ENCODE measurements at places on chromosomes 7 and 10.

DNA sequence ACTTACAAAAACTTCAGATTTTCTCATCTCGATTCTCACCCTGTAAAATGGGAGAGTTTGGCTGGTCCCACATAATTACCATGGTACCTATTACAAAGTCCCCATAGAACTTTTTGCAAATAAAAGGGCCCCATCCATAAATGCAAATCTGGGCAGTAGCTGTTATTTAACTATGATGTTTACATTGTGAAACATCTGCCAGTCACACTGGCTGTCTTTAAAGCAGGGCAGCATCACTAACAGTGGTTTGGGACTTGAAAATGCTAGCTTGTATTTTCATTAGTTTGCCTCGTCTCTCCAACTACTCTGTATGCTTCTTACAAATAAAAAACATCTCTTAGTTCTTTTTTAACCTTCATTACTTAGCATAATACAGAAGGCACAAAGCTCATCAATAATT is 240.7 kb downstream of the FZD1 start:
- no peak for DNase-seq

- no peak for DNase-seq
These were observed 38.9 kb downstream of the HK1 start for GRCh38 chr10:69317175-69317604.

DNA sequence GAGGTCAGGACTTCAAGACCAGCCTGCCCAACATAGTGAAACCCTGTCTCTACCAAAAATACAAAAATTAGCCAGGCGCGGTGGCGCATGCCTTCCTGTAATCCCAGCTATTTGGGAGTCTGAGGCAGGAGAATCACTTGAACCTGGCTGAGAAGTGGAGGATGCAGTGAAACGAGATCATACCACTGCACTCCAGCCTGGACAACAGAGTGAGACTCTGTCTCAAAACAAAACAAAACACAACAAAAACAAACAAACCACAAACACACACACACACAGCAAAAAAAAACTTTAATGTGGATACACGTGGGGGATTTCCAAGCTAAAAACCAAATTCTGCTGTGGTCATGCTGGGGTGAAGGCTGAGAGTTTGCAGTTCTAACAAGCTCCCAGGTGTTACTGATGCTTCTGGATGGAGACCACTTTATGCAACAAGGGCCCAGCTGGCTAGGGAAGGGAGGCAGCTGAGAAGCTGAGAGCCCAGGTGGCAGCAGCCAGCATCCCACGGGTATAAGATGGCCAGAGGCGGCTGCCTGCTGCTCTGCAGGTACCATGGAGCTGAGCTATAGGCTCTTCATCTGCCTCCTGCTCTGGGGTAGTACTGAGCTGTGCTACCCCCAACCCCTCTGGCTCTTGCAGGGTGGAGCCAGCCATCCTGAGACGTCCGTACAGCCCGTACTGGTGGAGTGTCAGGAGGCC is at the start of gene ZP3:
Gene ZP3, plus strand, starts transcription at position 538 of the 699 bp plus-strand sequence. Its CDS starts 15 bp downstream, at position 553.
- DNase-seq, result no peak

GRCh38 chr7:118182593-118183427 is 1.2 kb upstream of the LSM8 start:
- no peak for DNase-seq

Data from HFFc6 (cell line).